ENCODE measurements at places on chromosomes 6 and 20.

DNA sequence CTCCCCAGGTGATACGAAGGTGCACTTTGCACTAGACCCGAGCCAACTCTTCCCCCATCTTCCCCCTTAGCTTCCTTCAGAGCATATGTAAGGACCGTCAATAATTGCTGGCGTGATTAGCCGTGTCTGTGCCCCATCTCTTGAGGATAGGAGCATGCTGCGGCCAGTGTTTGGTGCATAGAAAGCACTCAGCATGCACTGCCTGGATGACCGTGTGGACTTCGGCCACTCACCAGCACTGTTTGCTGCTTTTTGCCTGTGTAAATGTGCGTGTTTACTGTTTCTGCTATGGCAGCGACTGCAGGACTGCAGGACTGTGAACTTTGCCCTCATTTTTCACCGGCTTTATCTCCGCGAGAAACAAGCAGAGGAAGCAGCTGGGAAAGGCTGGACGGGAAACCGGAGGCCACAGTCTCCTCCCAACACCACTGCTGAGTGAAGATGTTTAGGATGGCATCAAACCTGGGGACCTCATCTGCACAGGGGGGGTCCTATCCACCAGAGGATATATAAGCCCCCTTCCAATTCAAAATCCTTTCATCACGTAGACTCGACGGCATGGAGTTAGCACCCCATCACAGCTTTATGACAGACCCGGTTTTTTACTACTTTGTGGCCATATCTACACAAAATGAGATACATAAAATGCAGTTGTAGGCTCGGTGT is 150.6 kb upstream of the AFDN start:
- no peak for DNase-seq

DNA sequence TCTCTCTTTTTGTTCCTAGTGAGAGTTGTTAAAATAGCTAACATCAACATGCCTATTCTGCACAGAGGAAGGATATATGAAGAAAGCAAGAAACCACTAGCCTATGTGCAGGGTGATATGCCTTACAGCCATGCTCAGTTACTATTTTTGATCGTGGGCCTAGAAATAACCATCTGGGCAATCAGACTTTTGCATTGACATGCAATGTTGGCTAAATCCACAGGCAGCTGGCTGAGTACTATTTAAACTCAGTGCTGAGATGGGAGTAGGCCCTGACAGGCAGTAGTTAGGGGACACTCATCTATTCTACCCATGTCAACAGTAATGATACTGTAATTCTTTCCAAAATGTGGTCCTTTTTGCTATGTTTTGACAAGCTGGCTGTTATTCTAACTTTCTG is 89.6 kb downstream of the HDGFL1 start:
- no peak for DNase-seq

- DNase-seq = no peak
Observed at GRCh38 chr20:37102571-37102970, 6.8 kb upstream of the RBL1 start.

GRCh38 chr20:41512624-41513023 is 105.6 kb downstream of the CHD6 start:
- no peak for DNase-seq

GRCh38 chr6:166269301-166270039 is 38.7 kb downstream of the PRR18 start:
- no peak for DNase-seq

GRCh38 chr20:33835615-33836172 is 24.5 kb downstream of the CHMP4B start:
- DNase-seq = no peak

DNA sequence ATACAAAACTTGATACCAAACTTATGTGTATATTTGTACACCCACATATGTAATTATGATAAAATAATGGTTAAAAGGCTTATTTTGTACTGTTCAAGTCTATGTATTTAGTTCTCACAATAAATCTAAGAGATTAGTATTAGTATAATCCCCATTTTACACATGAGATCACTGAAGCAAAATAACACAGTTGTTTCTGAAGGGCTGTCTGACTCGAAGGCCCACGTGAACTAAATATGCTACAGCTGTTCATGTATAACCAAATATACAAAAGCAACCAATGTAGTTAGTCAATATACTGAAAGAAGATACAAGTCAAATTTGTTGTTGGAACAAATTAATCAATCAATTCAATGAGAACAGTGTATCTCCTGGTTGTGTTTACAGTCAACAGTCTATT is 959.2 kb downstream of the EPHA7 start:
- no peak for DNase-seq

- no peak for DNase-seq
Observed at GRCh38 chr6:16473184-16473907, 235.0 kb downstream of the GMPR start.

DNA sequence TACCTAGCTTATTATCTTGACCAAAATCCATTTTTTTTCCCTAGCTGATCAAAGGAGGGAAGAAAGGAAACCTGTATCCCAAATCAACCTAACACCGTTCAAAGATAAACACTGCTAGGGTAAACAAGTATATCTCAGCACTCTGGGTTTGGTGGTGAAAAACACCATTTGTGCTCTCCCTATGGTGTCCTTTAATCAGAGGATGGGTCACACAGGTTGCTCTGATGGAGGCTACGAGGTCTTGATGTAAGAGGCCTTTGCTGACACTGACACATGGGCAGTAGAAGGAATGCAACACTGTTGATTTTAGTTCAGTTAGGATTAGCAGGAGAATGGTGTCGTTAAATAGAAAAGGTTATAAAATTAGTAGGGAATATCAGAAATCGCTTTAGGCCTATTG is 179.3 kb downstream of the HDGFL1 start:
- DNase-seq = peak; percentile 40

DNA sequence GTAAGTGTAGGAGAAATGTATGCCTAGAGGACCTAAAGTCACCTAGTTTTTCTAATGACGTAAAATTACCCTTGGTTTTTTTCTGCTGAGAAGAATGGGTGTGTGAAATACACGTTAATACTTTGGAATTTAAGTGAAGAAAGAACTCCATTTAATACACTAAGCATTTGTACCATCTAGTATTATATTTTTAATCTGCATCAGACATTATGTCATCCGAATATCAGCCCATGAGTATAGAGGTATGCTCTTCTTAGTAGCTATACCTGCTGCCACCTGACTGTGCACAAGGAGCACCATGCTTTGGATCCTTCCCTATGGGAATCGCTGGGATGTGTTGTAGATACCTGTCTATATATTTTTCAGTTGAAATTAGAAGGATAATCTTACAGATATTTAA is 106.4 kb downstream of the QKI start:
- no peak for DNase-seq

DNA sequence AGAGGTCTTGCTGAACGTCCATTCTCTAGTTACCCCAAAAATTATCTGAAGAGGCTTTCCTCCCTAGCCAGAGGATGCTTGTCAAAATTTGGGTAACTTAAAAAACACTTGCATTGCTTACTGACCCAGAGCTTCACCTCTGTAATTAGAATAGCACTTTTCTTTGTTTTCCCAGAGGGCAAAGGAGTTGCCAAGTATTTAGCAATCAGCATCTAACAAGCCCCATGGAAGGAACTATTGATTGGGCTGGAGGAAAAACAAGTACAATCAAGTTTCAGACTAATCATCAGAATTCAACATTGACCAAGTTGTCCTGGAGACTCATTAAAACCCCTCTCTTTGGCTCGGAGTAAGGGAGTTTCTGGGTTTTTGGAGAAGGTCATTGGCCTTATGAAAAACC is 226.4 kb downstream of the TBC1D7 start:
- no peak for DNase-seq

DNA sequence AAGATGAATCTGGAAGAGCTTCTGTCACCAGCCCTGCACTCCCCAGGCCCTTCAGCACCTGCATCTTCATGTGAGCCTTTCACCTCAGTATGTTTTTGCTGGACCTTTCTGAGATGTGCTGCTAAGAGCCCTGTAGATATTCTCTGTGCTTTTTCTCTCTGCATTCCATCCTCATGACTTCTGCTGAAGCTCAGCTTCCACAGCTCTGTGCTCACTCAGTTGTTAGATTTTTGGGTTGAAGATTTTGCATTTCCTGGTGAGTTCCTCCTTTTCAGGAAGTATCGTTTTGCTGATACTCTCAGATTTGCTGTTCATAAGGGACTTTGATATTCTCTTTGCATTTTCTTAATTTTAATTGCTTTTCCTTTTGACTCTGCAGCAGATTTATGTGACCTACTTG is 18.3 kb downstream of the KIAA1586 start:
- DNase-seq = no peak

GRCh38 chr6:17458966-17459365 is 65.6 kb downstream of the CAP2 start:
- DNase-seq = no peak

DNA sequence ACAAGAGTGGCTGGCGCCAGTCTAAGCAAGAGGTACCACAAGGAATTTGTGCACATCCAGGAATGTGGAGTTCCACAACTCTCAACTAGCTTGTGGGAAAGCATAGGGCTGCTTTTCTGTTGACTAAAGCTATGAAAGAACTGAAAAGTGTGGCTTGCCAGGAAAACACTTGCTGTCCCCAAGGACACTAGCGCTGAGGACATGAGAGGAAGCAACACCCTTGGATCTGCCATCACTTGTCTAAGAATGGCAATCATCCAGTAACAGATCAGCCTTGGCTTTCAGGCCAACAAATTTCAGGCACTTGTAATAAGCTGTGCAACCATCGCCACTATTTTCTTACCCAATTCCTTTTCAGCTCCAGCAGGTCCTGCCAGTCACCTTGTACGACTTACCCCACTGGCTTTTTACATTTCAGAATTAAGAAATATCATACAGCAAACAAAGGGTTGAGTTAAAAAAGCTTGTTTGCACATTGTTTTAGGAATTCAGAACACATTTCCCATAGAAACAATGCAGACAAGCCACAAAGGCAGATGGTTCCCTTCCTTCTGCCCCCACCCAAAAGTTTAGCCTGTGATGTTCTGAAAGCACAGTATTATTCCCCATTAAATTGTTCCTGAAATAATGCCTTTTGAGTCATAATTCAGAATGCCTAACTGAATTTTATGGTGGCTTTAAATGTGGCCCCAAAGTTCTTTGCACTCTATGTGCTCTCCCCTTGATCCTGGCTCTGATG is 57.9 kb upstream of the SSTR4 start:
- peak; percentile 19 for DNase-seq

- DNase-seq = no peak
Observed at GRCh38 chr6:52162940-52163908, 23.0 kb upstream of the IL17A start.

- no peak for DNase-seq
Observed at GRCh38 chr6:156347246-156347645, 429.9 kb upstream of the ARID1B start.

DNA sequence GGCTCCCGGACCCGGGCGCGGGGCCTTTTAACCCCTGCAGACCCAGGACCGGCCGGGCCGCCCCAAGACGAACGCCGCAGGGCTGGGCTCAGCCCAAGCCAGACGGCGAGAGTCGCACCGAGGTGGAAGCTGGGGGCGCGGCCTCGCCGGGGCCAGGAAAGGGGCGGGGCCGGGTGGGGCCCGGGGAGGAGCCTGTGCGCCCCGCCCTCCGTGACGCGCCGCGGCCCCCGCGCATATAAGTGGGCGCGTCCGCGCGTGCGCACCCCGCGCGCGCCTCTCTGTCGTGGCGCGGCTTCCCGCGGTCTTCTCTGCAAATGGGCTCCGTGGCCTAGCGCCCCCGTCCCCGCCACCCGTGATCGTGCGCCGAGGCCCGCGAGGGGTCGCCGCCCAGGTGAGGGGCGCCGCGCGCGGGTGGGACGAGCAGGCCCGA is at the start of gene PPDPF:
Gene PPDPF, plus strand, starts transcription at position 262 of the 430 bp plus-strand sequence. CDS start 544 bp downstream, outside the sequence.
- peak; percentile 93 for DNase-seq

DNA sequence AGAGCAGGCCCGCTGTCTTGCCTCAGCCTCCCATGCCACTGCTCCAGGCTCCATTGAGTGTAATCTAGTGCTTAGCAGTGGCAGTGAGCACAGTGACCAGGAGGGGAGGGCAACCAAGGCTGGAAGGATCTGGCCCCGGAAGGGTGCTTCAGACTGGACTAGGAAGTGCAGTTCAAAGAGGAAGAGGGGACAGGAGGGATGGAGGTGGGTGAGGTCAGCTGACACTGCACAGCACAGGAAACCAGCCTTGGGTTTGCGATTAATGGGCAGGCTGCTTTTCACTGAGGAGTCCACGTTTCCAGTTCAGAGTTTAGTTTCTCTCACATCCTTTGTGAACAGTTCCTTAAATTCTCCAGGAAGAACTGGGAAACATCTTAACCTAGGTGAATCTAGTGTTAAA is 46.9 kb downstream of the CDS2 start:
- no peak for DNase-seq

DNA sequence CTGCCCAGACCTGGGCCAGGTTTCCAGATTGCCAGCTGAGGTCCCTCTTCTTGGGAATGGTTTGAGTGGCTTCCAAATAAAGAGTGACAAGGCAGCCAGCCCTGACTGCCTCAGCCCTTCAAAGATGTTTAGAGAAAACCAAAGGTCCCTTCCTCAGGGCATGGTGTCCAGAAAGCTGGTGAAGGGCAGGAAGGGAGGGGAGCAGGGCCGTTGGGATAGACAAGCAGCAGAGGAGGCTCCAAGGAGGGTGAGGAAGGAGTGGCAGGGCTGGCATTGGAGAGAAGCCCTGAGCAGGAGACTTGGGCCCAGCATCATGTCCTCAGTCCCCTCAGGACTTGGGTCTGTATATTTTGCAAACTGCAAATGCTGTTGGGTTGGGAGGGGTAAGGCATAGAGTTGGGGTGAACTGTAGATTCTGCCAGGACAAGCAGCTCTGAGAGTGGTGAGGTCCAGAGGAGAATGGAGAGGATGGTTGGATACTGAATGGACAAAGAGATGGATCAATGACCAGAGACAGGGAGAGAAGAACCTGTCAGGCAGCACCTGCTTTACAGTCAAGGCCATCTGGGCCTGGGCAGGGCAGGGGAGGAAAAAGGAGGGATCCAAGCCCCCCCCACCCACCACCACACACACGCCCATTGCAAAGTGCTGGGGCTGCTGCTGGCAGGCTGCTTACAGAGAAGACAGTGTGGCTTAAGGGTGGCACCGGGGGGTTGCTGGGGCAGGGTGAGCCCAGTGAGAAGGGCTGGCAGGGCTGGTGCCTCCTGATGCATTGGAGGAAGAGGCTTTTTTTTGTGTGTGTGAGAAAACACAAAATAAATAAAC is 5.5 kb upstream of the DSN1 start:
- DNase-seq = no peak

DNA sequence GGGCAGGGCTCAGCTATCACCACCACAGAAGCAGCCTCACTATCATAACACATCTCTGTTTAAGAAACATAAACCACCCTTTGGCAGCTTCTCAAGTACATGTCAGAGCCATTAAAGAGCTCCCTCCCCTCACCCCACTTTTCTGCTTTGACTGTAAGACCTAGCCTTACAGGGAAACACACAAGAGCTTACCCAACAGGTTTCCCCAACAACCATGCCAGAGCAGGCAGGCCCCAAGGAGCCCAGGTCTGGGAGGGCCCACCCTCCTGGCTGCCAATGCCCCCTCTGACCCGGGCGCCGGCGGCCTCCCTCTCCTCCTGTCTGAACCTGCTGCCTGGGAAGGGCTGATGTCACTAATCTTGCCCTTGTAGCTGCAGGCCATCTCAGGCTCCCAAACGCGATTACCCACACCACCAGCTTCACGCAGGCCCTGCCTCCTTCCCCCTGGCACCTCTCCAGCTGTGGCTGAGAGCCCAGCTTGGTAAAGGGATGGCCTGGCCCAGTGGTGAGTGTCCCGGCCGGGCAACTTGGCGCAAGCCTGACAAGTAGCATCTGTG is 402.0 kb downstream of the MAFB start:
- DNase-seq = no peak

- DNase-seq = no peak
Observed at GRCh38 chr6:119162134-119162775, 83.8 kb upstream of the FAM184A start.

GRCh38 chr6:148407372-148407771 is 64.7 kb downstream of the SASH1 start:
- DNase-seq = no peak
